H7 (cell line): ENCODE measurements at places on chromosomes 1 and 21. TPM values are rescaled to one million over a fixed set of nuclear protein-coding genes. Genes with fewer than 3 reads are reported as not detected.

The USH2A gene
- 0.37 and 0.80 TPM in 2 replicates for total RNA-seq

GRCh38 chr1:168477792-168478191, 66.0 kb downstream of the XCL2 start:
- DNase-seq: no peak

- peak; percentile 8 for DNase-seq
Measured at GRCh38 chr1:87685311-87686135, 356.8 kb downstream of the LMO4 start.

DNA sequence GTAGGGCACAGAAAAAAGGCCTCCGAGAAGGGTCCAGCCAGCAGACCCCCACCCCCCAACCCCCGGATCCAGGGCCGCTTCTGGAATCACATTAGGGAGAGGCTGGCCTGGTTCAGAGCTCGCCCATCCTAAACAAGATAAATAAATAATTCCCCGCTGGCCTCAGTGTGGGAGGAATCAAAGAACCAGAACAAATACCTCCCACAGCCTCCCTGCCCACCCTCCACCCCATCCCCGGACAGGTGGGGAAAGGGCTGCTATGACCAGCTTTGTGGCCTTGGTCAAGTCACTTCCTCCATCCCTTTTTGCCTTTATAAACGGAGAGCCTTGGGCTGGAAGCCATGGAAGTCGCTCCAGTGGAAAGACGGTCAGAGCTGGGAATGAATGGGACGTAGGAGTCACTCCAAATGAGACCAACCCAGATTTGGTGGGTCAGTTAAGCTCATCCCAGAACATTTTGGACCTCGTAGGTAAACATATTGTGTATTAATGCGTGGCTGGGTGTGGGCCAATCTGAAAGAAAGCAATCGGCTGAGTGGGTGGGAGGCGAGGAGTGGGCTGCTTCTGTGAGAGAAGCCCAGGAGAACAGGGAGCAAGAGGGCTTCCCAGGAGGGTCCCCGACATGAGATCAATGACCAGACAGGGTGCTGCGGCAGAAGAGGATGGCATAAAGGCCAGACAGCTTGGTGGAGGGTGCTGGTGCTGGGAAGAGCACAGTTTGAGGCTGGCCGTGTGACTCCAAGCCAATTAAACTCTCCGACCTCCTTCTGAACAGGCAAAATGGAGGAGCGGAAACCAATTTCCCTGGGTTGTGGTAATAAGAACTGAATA, 63.3 kb downstream of the MEF2D start:
- DNase-seq: no peak

GRCh38 chr1:211859405-211859804, 28.8 kb upstream of the LPGAT1 start:
- no peak for DNase-seq

- DNase-seq: no peak
Measured at GRCh38 chr21:26818906-26819305, 26.3 kb downstream of the ADAMTS1 start.
